ENCODE measurements at places on chromosomes 11 and 22.

DNA sequence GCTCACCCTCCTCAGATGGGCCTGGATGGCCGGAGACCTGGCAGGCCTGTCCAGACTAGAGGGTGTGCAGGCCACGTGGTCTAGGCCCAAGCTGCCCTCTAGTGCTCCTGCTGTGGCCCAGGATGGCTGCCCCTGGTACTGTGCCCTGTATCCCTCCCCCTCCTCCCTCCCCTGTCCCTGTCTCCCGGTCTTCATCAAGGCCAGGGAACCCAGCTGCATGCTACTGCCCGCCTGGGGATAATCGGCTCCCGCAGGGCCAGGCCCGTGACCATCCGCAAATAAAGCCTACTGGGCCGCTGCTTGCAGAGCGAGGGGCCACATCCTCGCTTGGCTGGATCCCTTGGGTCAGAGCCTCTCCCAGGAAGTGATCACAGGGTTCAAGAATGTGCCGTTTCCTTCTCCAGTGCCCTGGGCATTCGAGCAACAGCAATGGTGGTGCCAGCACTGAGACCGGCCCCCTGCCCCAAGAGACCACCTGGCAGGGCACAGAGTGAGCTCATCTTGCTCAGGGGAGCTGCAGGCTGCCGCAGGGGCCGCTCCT lies 51.1 kb downstream of the WNT7B start:
- DNase-seq = no peak

DNA sequence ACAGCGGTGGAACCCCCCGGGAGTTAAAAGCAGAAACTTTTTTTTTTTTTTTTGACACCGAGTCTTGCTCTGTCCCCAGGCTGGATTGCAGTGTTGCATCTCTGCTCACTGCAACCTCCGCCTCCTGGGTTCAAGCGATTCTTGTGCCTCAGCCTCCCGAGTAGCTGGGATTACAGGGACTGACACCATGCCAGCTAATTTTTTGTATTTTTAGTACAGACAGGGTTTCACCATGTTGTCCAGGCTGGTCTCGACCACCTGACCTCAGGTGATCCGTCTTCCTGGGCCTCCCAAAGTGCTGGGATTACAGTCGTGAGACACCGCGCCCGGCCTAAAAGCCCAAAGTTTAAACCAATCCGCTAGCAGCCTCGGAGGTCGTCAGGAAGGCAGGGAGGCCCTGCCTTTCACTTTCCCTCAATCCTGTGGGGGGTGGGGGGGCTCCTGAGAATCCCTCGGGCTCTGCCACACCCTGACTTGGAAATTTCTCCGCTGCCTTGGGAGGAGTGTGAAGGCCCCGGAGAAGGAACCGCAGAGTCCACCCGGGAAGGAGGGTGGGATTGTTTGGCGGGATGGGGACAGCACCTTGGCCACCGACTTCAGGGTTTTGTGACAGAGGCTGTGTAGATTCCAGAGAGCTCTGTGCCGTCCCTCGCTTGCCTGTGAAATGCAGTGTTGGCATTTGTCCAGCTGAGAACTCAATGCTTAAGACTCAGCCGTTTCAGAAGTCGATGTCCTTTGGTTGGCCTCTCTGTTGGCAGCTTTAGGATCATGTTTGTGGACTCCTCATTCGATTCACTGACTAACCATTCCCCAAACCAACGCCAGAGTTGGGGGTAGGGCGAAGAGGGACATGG lies 1.0 kb downstream of the ARHGAP8 start:
- DNase-seq = no peak

GRCh38 chr11:45394294-45395085 lies 108.3 kb upstream of the SYT13 start:
- no peak for DNase-seq

- DNase-seq = no peak
Measured at GRCh38 chr11:120709808-120710207, 198.3 kb downstream of the GRIK4 start.

DNA sequence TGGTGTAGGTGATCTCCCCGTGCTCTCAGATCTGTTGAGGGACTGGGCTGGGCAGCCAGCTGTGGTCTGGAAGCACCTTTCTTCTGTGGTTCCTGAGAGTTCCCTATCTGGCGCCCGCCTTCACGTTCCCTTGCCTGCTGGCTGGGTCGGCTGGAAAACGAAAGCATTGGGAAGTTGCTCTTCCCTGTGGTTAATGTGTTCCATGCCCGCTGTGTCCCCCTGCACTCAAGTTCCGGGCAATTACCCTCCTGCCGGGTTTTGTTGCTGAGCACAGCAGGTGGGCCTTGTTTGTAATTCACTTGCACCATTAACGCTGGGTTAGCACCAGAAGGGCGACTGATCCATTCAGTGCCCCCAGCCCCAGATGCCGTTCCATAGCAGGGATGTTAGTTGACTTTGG lies 134.1 kb downstream of the GRIK4 start:
- no peak for DNase-seq

DNA sequence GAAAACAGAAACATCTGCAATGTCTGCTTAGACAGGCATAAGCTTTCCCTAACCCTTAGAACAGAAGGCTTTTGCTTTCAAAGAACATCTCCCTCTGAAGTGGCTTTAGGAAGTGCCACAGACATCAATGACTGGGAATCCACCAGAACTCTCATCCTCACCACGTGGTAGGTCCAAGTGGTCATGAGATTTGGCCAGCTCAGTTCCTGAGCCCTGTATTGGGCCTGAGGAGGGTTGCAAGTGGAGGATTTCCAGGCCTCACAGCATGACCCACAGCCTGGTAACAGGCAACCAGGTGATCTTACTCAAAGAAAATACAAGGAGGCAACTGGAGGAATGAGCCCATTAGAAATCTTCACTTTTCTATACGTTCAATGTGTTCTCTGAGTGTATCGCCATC lies 1.6 kb downstream of the CASP1 start:
- no peak for DNase-seq

DNA sequence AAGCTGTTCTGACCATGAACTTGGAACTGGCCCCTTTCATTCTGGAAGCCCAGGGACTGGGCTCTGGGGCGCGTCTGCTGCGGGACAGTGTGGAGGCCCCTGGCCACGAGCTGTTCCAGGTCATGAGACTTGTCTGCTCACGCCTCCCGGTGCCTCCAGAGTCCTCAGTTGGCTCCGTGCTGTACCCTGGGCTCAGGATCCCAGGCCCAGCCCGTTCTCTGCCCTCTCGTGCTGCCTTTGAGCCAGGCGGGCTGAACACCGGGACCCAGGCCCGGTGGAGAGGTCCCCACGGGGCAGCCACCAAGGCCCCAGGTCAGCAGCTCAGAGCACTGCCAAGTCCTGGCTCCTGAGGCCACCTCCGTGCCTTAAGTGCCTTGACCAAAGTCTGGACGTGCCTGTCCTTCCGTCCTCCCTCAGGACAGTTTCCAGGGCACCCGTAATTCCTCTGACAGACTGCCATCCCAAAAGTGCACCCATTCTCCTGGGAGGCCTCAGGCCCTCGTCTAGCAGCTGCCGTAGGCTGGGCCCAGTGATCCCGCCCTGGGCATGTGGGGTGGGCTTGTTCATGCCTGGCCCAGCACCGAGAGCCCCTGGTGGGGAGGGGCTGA lies 36.3 kb upstream of the PPARA start:
- no peak for DNase-seq

- DNase-seq = no peak
Measured at GRCh38 chr11:131674051-131674755, 303.8 kb downstream of the NTM start.
